ENCODE measurements at places on chromosomes 11 and 22.

DNA sequence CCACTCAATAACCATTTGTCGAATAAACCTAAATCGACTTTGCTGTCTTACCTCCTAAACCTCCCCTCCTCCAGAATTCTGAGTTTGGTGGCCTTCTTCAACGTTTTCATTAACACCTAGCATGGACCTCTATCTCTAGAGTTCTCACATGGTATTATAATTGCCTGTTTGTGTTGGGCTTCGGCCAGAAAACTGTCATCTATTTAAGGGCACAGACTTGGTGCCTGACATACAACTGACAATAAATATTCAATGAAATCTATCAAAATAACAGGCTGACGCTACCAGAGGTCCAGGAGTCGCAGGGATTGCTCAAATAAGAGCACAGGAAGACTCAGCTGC lies 687 bp downstream of the ALKBH8 start:
- peak; percentile 90 for DNase-seq

- no peak for DNase-seq
These were observed 31.9 kb downstream of the POU2AF1 start for GRCh38 chr11:111347002-111347722.

- no peak for DNase-seq
These were observed 126.3 kb upstream of the TIMP3 start for GRCh38 chr22:32674925-32675825.

DNA sequence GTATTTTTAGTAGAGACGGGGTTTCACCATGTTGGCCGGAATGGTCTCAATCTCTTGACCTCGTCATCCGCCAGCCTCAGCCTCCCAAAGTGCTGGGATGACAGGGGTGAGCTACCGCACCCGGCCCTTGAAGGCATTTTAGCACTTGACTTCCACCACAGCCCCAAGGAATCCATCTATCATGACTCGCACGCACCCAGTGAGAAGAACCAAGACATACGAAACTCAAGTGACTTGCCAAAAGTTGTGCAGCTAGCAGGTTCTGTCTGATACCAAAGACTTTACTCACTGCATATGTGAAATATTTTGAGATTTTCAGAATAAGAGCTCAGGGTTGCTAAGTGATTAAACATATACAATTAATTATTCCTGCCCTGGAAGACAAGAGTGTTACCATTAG lies 21.0 kb downstream of the FLI1 start:
- no peak for DNase-seq

DNA sequence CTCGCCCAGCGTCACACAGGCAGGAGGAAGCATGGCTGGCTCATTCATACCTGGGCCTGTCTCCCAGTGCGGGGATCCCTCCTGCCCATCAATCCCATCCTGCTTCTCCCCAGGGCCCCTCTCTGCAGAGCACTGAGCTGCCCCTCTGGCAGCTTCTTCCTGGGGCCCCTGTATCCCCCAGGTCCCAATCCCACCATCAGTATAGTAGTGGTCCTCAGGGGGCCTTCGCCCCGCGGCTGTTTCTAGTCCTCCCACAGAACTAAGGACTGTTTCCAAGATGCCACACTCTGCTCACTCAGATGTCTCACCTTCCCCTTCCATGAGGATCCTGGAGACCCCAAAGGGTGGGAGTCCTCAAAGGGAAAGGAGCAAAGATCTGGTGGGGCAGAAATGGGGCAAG lies 97.6 kb downstream of the PDE2A start:
- no peak for DNase-seq

DNA sequence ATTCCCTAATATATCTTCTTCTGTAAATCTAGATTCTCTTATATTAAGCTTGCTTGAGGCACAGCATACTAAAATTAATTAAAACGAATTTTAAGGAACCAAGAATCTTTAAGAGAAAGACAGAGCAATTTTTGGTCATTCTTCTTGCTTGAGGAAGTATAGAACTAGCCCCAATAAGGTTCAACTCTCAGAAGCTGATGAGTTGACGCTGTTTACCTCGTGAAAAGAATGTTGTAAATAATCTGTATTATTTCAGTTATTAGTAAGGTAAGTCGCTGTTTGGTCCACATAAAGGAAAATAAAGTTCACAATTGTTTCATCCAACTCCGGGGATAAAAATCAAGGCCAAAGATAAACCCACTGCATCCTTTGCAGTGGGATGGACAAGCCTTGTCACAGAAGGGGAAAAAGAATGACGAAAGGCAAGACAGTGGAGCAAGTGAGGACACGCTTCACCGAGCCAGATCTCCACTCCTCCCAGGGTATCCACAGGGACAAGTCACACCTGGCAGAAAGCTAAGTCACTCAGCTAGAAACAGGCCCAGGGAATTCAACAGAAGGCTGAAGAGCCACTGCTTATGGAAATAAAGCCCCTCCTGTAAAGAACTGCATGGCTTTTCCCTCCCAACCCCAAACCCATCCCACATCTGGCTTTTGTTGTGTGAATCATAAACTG lies 752 bp downstream of the POU2AF1 start:
- DNase-seq: no peak

DNA sequence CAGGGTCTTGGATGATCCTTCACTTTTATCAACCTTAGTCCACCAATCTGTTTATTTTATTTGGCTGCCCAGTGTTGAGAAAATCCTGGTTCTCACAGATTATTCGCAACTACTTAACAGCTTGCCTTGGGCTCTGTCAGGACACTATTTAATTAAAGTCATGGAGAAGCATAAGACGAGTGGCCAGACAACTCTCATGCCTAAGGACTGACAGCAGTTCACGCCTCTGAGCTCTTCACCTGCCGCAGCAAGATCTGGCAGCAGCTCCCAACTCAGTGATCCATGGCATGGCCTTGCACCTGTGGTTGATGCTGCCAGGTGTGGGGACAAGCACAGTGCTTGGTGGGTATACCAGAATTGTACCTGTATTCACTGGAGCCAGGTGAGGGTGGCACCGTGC lies 37.8 kb downstream of the HIRA start:
- DNase-seq: no peak

GRCh38 chr11:111878385-111878848 lies 548 bp downstream of the FDXACB1 start:
- DNase-seq: no peak

DNA sequence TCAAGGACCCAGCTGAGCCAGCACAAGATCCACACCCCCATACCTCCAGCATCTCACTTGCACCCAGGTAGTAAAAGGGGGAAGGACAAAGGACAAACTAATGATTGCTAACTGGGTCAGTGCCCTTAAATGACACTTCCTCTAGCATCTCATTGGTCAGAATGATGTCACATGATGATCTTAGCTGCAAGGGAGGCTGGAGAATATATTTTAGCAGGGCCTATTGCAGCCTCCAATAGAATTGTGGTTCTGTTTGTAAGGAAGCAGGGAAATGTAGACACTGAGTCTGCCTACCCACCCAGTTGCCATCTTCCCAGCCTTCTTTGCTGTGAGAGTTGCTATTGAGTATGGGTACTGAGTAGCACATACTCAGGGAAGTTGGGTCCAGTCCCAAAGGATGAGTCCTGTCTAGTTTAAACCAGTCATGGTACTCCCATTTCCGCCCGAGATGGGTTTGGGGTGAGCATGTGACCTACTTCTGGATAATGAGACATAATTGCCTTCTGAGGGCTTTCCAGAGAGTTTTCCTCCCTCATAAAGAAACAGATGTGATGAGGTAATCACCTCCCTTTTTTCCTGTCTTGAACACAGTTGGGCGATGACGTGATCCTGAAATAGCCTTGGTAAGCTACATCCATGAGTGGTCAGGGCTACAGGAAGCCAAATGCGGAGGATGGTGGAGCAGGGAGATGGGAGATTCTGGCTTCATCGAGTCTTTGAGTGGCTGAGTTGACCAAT lies 5.5 kb upstream of the DNAL4 start:
- no peak for DNase-seq

GRCh38 chr22:32620992-32621391 lies 146.4 kb downstream of the FBXO7 start:
- DNase-seq: no peak

DNA sequence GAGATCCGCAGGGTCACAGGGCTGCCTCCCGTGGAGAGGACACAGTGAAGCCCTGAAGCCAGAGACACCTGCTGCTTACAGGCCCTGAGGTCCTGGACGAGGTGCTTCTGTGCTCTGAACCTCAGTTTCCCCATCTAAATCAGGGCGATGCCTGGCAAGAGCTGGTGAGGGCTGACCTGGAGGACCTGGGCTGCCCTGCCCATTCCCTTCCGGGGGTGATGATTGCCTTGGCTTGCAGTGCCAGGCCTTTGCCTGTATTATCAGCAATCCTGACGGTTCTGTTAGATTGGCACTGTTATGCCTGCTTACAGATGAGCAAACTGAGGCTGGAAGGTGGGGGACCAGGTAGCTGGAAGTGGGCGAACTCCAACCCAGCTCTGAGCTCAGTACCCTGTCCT lies 7.8 kb upstream of the GTSE1 start:
- DNase-seq: no peak

GRCh38 chr11:59891781-59892181 lies 13.2 kb downstream of the OOSP3 start:
- DNase-seq: no peak

- no peak for DNase-seq
These were observed 4.6 kb upstream of the IL17REL start for GRCh38 chr22:50016988-50017700.

GRCh38 chr11:117663821-117664220 lies 133.2 kb downstream of the DSCAML1 start:
- peak; percentile 26 for DNase-seq

DNA sequence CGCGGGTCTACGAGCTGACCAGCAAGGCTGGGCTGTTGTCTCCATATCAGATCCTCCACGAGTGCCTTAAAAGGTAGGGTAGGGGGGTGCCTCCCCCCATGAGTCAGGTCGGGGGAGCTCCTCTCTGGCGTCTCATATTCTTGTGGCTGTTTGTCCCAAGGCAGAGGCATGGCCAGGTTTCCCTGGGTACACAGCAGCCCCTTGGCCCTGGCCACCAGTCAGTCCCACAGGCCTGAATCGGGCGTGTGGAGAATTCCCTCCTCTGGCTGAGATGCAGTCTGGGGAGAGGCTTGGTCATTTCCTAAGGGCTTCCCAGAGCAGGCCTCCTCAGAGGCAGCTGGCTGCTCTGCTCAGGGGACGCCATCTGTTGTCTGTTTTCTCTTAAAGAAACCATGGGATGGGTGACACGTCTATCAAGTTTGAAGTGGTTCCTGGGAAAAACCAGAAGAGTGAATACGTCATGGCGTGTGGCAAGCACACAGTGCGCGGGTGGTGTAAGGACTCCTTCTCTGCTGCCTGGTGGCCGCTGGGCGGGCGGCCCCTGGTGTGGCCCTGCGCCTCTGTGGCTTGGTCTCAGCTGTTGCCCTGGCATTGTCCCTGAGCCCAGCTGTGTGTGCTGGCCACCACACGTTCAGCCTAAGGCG lies 9.6 kb upstream of the RANBP1 start:
- no peak for DNase-seq

DNA sequence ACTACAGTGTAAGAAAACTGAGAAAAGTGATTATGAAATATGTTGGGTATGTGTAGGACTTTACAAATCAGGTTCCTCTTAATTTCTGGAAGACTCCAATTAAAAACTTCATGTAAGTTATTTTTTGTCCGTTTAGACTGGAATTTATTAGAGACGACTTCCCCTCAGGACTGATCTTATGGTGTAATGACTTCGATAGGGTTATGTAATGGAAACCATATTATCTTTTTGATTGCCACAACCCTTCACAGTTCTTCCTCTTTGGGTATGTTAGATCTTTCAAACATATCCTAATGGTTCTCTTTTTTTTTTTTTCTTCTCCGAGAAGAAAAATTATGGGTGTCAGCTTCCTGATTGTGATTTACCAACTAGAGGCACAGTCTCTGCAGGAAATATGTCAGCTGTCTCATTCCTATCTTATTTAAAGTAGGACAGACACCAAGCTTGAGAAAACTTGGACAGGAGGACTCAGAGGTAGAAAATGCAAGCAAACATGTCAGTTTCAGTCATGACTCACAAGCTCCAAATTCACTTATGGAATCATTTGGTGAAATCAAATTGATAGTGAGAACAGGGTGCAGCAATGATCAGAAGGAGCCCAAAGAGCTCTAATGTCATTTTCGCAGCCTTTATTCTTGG lies 11.1 kb upstream of the LDLRAD3 start:
- no peak for DNase-seq

DNA sequence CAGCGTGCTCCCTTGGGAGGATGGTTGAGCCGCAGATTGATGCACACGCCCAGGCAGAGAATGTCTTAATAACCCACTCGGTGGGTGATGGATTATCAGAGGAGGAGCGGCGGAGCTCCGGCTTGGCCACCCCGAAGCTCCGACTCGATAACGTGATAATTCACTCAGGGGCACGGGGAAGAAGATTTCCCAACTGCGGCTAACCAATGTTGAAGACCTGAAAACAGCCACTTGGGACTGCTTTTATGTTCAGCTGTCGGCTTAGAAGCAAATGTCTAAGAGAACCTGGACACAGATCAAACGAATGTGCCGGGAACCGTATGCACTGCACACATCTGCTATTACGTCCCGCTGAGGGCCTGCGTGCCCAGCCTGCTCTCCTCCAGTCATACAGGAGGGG lies 206.8 kb upstream of the CADM1 start:
- no peak for DNase-seq

GRCh38 chr11:62680825-62681240 lies 2.0 kb upstream of the UBXN1 start:
- DNase-seq: peak; percentile 50

GRCh38 chr11:79346021-79346420 lies 94.8 kb downstream of the TENM4 start:
- DNase-seq: no peak

GRCh38 chr11:129528296-129528695 lies 152.6 kb downstream of the BARX2 start:
- DNase-seq: no peak

GRCh38 chr22:43802897-43803495 lies 9.1 kb downstream of the EFCAB6 start:
- DNase-seq: no peak
